ENCODE measurements at places on chromosomes 2 and 18.

- DNase-seq: no peak
Observed at GRCh38 chr2:60834270-60834717, 47.1 kb upstream of the REL start.

DNA sequence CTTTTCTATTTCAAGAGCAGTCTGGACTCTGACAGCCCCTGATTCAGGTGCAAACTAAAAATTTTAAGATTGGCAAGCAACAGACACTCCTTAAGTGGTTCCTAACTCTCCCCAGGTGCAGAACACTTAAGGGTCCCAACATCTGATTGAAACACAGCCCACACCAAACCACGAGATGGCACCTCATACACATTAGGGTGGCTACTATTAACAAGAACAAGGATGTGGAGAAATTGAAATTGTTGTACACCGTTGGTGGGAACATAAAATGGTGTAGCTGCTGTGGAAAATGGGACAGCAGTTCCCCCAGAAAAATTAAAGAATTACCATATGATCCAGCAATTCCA is 82.3 kb downstream of the POLR1A start:
- no peak for DNase-seq

GRCh38 chr2:224405841-224406370 is 4.0 kb upstream of the FAM124B start:
- no peak for DNase-seq

GRCh38 chr18:6639305-6639704 is 90.2 kb upstream of the ARHGAP28 start:
- DNase-seq: no peak

All from lung (tissue), 17 donors.